ENCODE measurements at places on chromosomes 6 and 20.

DNA sequence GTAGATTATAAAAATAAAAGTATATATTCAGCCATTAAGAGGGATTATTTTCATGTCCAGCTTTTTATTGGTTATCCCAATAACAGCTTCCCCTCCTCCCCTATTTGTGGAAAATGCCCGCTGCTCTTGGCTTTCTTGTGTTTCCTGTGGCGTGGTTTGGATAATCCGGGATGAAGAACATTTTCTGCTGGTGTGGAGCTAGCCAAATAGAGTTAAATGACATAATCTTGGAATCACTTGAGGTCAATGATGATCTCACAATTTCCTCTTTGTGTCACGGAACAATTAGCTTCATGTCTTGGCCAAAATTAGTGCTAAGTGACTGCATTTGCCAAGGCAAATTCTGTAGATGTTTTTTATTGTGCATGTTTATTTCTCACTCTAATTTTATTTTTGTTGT lies 394.0 kb downstream of the LAMA2 start:
- no peak for DNase-seq

DNA sequence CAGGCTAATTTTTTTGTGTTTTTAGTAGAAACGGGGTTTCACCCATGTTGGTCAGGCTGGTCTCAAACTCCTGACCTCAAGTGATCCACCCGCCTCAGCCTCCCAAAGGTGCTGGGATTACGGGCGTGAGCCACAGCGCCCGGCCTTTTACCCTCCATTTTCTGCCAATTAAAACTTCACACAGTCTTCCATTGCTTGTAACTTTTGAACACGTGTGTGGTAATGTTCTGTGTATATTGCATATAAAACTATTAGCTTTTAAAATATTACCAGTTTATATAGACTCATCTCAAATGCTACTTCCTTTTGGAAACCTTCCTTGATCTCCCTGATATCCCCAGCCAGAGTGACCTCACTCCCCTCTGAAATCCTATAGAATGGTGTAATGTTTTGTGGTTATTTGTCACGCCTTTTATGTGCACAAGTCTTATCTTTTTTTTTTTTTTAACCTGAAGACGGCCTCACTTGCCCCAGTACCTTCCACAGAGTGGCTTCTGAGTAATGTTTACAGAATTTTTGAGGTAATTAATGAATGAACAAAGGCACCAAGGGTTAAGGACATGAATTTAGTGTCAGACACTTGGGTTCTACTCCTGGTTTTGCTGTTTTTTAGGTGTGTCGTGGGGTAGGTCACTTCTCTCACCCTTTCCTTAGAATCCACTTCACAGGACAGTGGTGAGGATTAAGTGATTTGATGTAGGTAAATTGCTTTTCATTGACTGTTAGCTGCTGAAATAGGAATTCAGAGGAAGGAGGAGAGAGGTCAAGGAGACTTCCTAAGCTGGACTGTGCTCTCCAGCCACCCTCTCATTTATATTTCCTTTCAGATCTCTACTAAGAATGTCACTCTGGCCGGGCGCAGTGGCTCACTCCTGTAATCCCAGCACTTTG lies 11.2 kb upstream of the MMP24 start:
- DNase-seq, result no peak

DNA sequence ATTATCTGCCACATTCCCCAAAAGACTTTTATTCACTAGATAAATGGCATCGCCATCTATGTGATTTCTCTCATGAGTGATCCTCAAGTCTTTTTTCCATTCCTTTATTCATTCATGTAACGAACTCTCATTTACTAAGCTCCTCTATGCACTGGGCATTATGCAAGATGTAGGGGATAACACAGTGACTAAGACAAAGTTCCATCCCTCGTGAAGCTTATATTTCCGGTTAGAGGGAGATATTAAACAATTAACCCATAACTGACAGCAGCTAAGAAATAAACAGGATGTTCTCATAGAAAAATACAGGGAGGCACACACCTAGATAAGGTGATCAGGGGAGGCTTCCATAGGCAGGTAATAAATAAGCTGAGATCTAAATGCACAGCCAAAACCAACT lies 17.2 kb upstream of the PREX1 start:
- no peak for DNase-seq

DNA sequence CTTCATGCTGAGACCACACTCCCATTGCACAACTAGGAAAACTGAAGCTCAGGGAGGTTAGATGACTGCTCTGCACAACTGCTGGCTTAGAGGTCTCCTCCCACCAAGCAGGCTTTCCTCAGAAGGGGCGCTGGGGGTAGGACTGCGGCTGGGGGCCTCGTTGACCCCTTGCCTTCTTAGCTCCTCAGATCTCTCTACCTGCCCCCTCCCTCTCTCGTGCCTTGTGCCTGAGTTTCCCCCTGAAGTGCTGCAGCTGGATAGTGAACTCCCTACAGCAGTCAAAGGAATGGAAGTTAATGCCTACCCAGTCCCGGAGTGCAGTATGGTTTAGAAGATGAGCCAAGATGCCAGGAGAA lies 149.8 kb downstream of the GRM4 start:
- DNase-seq, result no peak

- DNase-seq, result no peak
Observed at GRCh38 chr6:12585497-12585958, 131.0 kb upstream of the PHACTR1 start.

DNA sequence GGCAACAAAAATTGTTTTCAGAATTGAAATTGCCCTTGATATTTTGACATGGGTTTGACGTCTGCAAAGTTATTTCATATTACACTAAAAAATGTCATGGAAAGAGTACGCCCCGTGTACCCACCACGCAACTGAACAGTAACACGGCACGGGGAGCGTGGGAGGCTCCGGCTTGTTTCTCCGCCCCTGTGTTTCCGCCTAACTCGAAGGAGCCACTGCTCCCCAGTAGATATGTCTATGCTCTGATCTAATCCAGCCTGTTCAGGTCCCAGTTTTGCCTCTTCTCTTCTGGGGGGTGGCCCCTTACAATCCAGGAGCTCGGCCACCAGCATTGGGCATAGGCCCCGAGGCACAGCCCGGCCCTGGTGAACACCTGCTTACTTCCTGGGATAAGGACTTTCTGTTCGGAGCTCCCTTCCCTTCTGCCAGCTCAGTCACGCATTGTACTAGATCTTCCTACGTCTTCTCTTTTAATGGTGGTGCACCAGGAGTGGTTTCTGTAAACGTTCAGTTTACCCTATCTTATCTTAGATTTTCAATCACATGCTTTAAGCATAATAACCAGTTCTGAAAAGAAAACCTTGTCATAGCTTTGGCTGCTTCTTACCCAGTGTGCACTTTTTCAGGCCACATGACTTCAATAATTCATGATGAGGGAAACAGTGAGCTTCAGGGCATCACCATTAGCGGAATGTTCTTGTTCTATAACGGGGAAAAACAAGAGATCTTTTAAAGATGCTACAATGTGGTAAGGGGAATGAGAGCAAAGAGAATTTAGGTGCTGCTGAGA lies 43.9 kb upstream of the EXOC2 start:
- DNase-seq, result no peak

GRCh38 chr20:10947726-10948125 lies 273.9 kb upstream of the JAG1 start:
- no peak for DNase-seq

DNA sequence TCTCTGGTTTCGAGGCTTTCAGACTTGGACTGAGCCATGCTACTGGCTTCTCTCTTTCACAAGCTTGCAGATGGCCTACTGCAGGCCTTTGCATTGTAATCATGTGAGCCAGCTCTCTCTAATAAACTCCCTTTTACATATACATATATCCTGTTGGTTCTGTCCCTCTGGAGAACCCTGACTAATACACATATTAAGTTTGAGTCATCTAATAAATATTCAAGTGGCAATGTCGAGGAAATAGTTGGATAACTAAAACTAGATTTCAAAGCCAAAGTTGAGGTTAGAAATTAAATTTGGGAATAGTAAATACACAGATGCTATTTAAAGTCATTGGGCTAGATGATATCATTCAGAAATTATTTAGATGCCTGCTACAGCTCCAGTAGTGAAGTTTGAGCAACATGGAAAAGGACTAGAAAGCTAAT lies 1343.4 kb downstream of the GRIK2 start:
- DNase-seq, result no peak

Measured in left renal pelvis (tissue), 4 donors.